ENCODE measurements at places on chromosomes 11 and 22.
A peak's percentile ranks its signal among the peaks of the same experiment; 100 is the strongest.

GRCh38 chr11:62508336-62509058, 38.1 kb downstream of the AHNAK start:
- H3K27ac ChIP-seq = peak overlapping the region; percentile 83
- peaks cover 5% of the 10 kb centered on the region for H3K4me1 ChIP-seq
- no peaks in the 10 kb centered on the region for H3K36me3 ChIP-seq
- H3K27me3 ChIP-seq = no peaks in the 10 kb centered on the region
- DNase-seq = peak; percentile 75

GRCh38 chr11:133793271-133794035, 51.9 kb downstream of the SPATA19 start:
- peaks cover 4% of the 10 kb centered on the region for H3K27me3 ChIP-seq
- no peak overlapping the region for H3K27ac ChIP-seq
- no peak for DNase-seq
- no peaks in the 10 kb centered on the region for H3K36me3 ChIP-seq
- no peak overlapping the region for H3K4me3 ChIP-seq
- no peaks in the 10 kb centered on the region for H3K4me1 ChIP-seq

DNA sequence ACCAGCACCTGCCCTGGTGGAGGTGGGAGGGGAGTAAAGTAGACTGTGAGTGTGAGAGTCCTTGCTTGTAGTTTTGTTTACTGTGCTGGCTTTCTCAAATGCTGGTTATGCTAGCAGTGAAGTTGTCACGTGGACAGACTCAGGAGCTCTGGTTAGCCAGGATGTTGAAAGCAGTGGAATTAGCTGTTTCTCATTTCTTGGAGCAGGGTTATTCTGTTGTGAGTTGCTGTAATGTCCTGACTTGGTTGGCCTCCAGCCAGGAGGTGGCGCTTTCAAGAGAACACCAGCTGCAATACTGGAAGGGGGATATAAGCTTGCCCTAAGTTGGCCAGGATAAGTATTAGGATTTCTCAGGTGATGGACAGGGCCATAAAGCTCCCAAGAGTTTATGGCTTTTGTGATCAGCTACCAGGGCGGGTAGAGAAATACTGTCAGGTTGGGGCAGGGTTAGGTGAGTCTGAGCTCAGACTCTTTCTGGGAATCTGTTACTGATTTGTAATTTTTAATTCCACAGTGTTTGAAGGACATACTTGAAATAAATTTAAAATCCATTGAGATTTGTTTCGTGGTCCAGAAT, 13.7 kb downstream of the CYP2D6 start:
- DNase-seq = peak; percentile 67
- H3K4me3 ChIP-seq = no peak overlapping the region
- H3K27me3 ChIP-seq = no peaks in the 10 kb centered on the region
- H3K36me3 ChIP-seq = no peaks in the 10 kb centered on the region
- peaks cover 7% of the 10 kb centered on the region for H3K4me1 ChIP-seq
- no peak overlapping the region for H3K27ac ChIP-seq

DNA sequence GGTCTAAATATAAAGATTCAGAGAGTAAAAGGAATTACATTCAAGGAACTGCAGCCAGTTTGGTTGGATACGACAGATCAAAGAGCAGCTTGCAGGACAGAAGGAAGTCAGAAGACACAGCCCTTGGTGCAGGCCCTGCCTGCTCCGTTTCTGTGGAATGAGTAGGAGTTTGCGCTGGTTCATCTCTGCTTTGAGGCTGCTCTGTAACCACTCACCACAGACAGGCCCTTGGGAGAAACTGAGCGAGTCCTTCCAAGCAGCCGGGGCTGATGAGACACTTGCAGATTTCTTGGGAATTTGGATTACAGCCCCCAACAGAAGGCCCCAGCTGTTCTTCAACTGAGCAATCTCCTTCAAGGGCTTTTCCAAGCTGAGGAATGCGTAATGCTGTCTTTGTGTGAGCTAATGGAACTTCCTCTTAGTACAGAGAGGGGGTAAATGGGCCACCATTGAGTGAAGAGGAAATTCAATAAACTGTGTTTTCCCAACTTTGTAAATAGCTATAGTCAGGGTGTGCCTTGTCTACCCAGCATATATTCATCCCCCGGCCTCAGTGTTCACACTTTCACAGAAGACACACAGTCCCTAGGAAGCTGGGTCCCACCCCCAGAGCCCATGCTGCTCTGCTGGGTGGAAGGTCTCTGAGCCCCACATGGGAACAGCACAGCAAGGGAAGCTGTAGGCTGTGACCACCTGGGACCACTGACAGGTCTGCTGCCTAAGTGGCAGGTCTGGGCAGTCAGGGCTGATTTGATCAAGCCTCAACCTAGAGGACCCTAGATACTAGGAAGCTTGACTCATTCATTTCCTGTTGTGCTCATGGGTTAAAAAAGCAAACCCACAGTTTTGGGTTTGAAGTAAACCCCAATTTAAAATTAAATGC, 16.6 kb downstream of the IL10RA start:
- no peak for DNase-seq
- H3K27ac ChIP-seq = peak overlapping the region; percentile 30
- H3K4me3 ChIP-seq = no peak overlapping the region
- H3K4me1 ChIP-seq = no peaks in the 10 kb centered on the region
- H3K36me3 ChIP-seq = no peaks in the 10 kb centered on the region

- H3K4me3 ChIP-seq = no peak overlapping the region
- peaks cover 14% of the 10 kb centered on the region for H3K4me1 ChIP-seq
- H3K27me3 ChIP-seq = no peaks in the 10 kb centered on the region
- no peak for DNase-seq
- H3K36me3 ChIP-seq = no peaks in the 10 kb centered on the region
Observed at GRCh38 chr11:129023968-129024676, 81.5 kb upstream of the TP53AIP1 start.

- peaks cover 46% of the 10 kb centered on the region for H3K4me1 ChIP-seq
- H3K36me3 ChIP-seq = no peaks in the 10 kb centered on the region
- no peak for DNase-seq
- H3K4me3 ChIP-seq = no peak overlapping the region
- H3K27me3 ChIP-seq = no peaks in the 10 kb centered on the region
Observed at GRCh38 chr22:40627612-40628011, 8.9 kb downstream of the MRTFA start.

DNA sequence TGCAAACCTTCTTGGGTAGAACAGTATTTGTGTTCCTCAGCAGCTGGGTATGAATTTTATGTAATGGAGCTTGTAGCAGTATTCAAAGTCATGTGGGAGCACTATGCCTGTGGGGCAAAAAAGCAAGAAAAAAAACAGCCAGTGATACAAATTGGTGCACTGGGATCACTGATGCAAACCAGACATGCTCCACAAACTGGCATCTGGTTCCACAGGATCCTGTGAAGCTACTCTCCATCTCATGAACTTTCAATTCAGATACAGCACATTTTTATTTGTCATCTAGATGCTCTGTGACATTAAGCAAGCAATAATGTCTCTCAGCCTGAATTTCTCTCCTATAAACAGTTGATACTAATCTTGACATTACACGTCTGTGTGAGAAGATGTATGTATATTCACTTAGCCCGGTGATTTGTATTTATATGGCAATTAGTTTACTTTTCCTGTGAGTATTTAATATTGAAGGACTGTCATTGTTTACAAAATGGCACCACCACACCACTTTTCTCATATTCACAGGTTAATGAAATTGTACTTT, 208.5 kb upstream of the GRIA4 start:
- no peaks in the 10 kb centered on the region for H3K27me3 ChIP-seq
- no peaks in the 10 kb centered on the region for H3K36me3 ChIP-seq
- DNase-seq = no peak
- H3K27ac ChIP-seq = no peak overlapping the region
- no peak overlapping the region for H3K4me3 ChIP-seq

GRCh38 chr22:19148417-19149046, 1.6 kb downstream of the GSC2 start:
- H3K27me3 ChIP-seq = peaks cover 55% of the 10 kb centered on the region
- H3K4me1 ChIP-seq = peaks cover 10% of the 10 kb centered on the region
- DNase-seq = no peak
- peak overlapping the region; percentile 57 for H3K4me3 ChIP-seq
- H3K27ac ChIP-seq = no peak overlapping the region

- no peak overlapping the region for H3K27ac ChIP-seq
- DNase-seq = peak; percentile 9
- H3K36me3 ChIP-seq = no peaks in the 10 kb centered on the region
- peaks cover 7% of the 10 kb centered on the region for H3K4me1 ChIP-seq
Observed at GRCh38 chr22:21446128-21446826, 20.9 kb upstream of the TMEM191C start.

DNA sequence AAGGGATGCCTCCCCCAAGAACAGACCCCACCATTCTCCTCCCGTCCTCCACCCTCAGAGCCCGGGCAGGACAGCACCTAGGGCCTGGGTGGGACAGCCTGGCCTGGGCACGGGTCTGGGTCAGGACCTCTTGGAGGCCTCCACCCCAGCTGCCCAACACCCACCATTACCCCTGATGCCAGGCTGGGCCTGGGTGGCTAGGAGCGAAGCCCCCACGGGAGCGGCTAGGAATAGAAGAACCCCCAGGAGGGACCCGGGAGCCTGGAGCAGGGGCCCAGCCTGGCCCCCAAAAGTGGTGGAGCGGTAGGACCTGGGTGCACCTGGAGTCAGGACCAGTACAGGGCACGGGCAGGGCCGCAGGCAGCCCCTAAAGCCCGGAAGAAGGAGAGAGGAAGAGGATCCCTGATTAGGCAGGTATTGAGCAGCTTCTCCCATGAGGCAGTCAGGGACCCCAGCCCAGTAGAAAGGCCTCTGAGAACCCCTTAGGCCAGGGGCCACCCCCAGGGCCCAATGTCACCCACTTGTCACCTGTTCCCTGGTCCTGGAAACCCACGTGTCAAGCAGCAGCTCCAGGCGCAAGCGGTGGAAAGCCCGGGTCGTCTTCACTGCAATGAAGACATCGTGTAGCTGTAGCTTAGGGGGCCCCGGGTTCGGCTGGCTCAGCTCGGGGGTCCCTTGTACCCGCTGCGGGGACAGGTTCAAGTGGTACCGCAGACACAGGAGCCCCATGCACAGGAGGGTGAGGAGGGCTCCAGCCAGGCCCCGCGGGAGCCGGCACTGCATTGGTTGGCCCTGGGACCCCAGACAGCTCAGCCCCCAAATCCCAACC, 575 bp downstream of the MFNG start:
- peak overlapping the region; percentile 52 for H3K4me3 ChIP-seq
- peaks cover 15% of the 10 kb centered on the region for H3K27me3 ChIP-seq
- peak overlapping the region; percentile 46 for H3K27ac ChIP-seq
- H3K4me1 ChIP-seq = no peaks in the 10 kb centered on the region

GRCh38 chr22:39646398-39647063, 76.0 kb downstream of the CACNA1I start:
- no peak for DNase-seq
- peaks cover 2% of the 10 kb centered on the region for H3K27me3 ChIP-seq
- no peaks in the 10 kb centered on the region for H3K36me3 ChIP-seq
- no peak overlapping the region for H3K4me3 ChIP-seq
- H3K27ac ChIP-seq = no peak overlapping the region
- H3K4me1 ChIP-seq = no peaks in the 10 kb centered on the region

DNA sequence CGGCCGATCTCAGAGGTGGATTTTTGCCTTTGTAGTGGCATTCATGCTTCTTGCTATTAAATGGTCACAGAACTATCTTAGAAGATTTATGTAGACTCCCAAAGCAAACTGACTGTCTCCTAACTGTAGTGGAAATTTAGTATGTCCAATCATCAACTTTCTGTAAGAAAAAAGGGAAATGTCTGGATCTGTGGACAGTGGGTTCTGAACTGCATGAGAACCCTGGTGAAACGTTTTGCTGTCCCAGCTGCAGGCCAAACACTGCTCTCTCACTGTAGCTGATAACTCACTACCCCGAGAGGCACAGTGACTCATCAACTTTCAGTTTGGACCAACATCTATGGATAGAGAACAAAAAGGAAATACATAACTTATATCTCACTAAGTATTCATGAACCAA, 387.1 kb downstream of the SOX6 start:
- H3K27ac ChIP-seq = peak overlapping the region; percentile 95
- H3K4me1 ChIP-seq = peaks cover 53% of the 10 kb centered on the region

- no peak overlapping the region for H3K27ac ChIP-seq
- no peak overlapping the region for H3K4me3 ChIP-seq
- H3K27me3 ChIP-seq = no peaks in the 10 kb centered on the region
- no peak for DNase-seq
- no peaks in the 10 kb centered on the region for H3K36me3 ChIP-seq
Observed at GRCh38 chr11:83403691-83404389, 117.7 kb upstream of the CCDC90B start.

GRCh38 chr11:72609045-72609444, 65.2 kb downstream of the PDE2A start:
- no peak overlapping the region for H3K4me3 ChIP-seq
- H3K36me3 ChIP-seq = no peaks in the 10 kb centered on the region
- no peak overlapping the region for H3K27ac ChIP-seq
- H3K4me1 ChIP-seq = peaks cover 14% of the 10 kb centered on the region
- DNase-seq = no peak
